ENCODE measurements at places on chromosomes 1 and 21. TPM values are rescaled to one million over a fixed set of nuclear protein-coding genes. Genes with fewer than 3 reads are reported as not detected.

The HTR1D gene
- total RNA-seq: 0.66 TPM

The AADACL3 gene
- total RNA-seq: not detected

The CXADR gene
- total RNA-seq: 89.1 TPM

- DNase-seq: peak; percentile 67
Measured at GRCh38 chr1:904310-904950, 19.3 kb upstream of the SAMD11 start.

GRCh38 chr1:108828074-108828961 is 28.6 kb downstream of the AKNAD1 start:
- DNase-seq: peak; percentile 94

DNA sequence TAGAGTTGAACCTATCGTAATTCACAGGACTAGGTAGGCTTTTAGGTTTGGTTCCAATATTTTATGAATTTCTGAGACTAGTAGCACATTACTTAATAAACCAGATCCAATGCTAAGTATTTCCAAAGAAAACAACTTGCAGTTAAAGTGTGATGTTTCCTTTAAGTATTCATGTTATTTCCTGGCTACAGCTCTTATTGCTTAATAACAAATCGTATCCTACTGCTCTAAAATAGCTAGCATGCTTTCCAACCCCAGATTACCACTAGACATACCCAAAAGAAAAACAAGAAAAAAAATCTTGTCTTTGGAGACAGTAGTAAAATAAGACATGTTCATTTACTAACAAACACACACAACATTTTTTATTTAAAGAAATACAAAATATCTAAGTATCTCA is 898 bp downstream of the KRTAP27-1 start:
- DNase-seq: no peak
